RPMI8226 (cell line): ENCODE measurements at places on chromosomes 1 and 21.
A peak's percentile ranks its signal among the peaks of the same experiment; 100 is the strongest.

GRCh38 chr21:37272897-37273296, 5.8 kb upstream of the VPS26C start:
- no peak for DNase-seq

GRCh38 chr21:37944496-37944895, 28.2 kb upstream of the KCNJ6 start:
- DNase-seq = no peak

- DNase-seq = no peak
Observed at GRCh38 chr1:223177681-223178080, 34.6 kb upstream of the TLR5 start.

- DNase-seq = no peak
Observed at GRCh38 chr1:116834595-116834994, 75.1 kb upstream of the PTGFRN start.

GRCh38 chr1:229509576-229509975, 1.4 kb upstream of the NUP133 start:
- DNase-seq = no peak

GRCh38 chr1:171683870-171684269, 31.4 kb upstream of the MYOC start:
- DNase-seq = no peak

DNA sequence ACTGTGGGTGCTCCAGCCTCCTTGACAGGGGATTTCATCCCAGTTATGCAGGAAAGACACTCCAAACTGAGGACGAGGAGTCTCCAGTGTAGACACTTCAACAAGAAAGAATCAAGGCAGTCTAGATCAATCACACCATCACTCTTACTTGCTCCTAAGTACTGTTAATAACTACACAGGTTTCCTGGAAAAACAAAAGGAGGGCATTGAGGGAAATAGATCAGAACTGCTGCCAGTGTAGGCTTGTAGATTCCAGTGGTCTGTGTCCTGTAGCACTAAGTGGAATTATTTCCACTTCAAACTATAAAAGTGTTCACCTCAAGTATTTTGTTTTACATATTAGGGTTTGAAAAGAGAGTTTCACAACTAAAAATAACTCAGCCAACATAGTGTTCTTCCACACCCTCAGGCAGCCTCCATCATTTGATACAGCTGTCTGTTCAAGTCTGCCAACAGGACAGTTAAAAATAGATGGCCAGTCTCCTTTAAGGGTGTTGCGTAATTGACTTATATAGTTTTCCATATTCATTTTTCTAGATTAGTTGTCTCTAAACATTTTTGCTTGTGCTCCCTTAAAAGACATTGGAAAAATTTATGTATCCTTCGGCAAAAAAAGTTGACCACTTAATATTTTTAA, 32.0 kb upstream of the AGL start:
- DNase-seq = no peak

DNA sequence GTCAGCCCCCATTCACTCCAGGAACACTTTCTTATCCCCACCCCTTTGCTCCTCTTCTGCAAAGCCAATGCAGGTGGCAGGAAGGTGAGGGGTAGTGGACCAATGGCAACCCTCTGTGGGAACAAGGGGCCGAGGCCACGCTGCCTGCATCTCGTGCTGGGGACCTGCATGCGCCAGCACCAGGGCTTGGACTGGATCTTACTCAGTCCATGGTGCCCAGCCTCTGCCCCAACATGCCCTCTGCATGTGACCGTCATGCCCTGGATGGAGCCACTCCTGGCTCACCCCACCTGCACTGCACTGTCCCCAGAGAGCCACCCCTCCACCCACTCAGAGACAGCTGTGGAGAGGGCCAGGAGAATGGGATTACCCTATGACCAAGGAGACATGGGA, 22.2 kb downstream of the CITED4 start:
- no peak for DNase-seq

- no peak for DNase-seq
Observed at GRCh38 chr1:156439777-156440183, 60.8 kb downstream of the MEF2D start.

DNA sequence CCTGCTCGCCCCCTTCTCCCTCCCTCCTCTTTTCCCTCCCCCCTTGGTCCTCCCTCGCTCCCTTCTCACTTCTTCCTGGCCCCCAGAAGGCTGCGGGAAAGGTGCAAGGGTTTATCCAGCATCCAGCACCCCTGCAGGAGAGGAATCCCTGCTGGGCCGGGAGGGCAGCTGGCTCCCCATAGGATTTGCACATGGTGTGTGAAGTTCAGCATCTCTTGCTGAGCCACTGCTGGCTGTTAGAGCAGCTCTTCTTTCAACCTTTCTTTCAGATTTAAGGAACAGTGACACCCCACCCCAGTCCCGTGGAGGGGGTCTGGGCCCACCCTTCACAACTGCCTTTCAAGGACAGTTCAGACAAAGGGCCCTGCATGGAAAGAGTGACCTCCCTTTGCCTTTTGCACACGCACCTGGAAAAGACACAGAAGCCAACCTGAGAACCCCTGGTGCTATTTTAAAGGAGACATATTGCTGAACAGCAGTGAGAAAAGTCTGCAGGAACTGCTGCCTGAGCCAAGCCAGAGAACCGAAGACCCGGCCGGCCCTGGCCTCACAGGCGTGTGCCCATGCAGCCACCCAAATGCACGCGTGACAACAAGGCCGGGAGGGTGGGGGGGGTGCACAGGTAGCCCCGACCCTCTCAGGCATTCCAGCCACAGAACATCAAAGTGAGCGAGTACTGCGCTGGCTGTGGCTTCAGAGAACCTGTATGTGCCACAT, 66.6 kb downstream of the SLC37A1 start:
- no peak for DNase-seq

GRCh38 chr1:201713086-201713810, 115.7 kb upstream of the IPO9 start:
- no peak for DNase-seq

GRCh38 chr1:29785137-29785527, 548.8 kb downstream of the PTPRU start:
- no peak for DNase-seq

DNA sequence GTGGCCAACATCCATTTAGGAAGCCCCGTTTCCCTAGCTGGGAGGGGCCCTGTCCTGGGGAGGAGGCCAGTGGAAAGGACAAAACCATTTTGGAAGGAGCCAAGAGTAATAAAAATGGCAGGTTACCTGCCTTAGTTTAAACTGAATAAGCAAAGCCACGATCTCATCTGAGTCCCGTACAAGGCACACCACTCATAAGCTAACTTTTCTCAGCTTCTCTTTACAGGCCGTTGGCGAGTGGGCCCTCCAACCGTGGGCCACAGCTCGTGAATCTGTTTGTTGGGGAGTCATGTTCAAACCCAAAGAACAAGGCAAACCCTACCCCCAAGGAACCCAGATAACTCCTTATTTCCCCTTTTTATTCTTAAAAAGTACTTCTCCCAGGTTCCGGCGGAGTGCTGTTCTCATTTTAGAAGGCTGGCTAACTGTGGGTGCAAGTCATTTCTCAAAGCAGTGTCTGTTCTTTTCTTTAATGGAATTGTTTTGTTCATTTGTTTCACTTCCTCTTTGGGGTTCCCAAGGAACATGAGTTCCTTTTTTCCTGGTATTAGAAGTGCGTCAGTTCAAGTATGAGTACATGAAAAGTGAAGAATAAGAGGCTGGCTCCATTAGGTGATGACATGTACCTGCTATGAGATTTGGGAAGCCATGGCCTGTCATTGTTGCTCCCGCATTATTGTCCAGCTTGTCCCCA, 89.0 kb downstream of the PSMG1 start:
- DNase-seq = peak; percentile 38

DNA sequence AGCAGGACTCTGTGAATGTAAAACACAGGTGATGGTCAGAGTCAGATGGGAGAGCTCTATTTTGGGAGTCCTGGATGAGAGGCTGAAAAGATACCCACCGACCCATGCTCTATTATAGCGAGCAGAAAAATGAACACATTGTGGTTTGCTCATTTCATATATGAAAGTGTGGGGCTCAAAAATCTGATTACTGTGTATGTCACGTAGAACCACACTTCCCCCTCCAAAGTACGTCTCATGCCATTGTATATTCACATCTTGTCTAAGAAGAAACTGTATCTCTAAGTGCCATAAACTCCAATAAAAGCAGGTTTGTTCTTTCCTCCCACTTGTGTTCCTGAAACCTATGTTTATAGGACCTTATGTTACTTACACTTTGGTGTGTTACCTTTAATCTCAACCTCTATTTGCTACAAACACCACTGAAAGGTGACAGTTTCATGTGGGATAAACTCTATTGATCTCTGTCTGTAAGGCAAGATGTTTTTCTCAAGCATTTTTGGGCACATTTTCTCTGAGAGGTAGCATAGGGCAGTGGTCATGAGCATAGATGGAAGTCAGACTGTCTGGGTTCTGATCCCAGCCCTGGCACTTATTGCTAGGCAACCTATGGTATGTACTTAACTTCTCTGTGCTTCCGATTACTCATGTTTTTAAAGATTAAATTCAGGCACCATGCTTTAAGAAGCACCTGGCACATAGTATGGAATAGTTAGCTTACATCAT, 214.4 kb downstream of the ST6GALNAC3 start:
- DNase-seq = no peak

DNA sequence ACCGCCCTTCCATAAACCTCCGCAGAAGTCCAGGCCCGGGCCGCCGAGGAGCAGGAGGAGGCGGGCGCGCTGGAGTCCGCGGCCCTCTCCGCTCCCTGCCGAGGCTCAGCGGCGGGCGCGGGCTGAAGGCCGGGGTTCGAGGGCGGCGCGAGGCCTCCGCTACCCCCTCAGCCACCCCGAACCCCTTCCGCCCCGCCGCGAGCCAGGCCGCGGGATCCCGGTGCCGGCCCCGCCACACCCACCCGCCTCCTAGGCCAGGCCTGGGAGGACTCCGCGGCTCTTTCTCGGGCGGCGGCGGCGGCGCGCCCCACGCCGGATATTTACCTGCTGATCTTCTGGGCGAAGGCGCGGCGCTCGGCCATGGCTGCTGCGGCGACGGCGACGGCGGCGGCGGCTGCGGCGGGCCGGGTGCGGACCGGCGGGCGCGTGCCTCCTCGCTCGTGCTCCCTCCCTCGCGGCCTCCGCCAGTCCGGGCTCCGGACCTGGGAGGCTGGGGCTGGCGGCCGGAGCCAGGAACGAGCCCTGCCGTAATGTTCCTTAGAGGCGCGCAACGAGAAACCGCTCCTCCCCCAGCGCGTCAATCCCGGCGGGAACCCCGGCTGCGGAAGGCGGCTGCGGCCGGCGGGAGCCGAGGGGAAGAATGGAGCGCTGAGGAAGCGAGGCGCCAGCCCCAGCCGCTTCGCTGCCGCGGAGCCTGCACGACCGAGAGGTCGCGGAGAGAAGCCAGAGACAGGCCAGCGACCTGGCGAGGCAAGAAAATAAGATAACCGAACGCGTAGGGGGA, at the start of gene DOCK7:
TSS of gene DOCK7 (minus strand) at position 484 of the 784 bp plus-strand sequence. CDS start at position 362, 122 bp downstream.
- DNase-seq = peak; percentile 68

DNA sequence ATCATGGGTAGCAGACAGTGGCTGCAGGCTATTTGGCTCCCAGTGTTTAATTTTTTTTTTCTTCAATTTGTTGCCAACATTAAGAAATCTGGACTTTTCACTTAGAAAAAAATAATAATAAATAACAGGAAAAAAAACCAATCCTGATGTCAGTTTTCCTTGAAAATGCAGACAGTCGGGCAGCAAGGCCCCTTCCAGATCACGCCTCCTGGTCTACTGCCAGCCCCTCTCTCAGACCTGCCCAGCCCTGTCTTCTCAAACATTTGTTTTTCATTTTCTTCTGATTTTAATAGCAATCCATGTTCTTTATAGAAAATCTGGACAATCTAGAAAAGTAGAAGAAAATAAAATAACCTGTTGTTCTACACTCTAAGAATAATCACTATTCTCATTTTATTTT, 15.5 kb downstream of the IFNGR2 start:
- no peak for DNase-seq

DNA sequence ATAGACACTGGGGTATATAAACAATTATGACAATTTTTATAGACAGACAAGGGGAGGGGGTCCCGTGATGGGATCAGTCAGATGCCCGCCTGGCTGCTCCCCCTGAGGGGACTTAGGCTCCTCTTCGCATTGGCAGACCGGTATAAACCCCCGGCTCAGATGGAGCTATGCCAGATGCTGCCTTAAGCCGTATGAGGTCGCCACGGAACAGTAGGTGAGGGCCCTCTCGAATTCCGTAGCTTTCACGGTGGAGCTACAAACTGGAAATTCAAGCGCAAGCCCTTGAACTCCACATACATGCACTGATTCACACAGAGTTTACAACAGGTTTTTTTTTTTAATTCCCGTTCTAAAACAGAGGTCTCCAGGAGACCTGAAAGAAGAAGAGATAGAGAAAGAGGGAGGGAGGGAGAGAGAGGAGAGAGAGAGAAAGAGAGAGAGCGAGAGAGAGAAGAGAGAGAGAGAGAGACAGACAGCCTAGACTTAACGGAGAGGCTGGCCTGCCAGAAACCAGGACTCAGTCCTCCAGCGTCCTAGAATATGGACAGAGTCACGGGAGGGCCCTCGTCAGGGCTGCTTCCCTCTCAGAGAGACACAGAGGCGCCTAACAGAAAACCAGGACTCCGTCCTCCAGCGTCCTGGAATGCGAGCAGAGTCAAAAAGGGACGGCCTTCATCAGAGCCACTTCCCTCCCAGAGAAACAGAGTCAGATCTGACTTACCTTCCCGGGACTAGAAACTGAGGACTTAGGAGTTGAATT, 24.4 kb upstream of the TMEM54 start:
- no peak for DNase-seq

DNA sequence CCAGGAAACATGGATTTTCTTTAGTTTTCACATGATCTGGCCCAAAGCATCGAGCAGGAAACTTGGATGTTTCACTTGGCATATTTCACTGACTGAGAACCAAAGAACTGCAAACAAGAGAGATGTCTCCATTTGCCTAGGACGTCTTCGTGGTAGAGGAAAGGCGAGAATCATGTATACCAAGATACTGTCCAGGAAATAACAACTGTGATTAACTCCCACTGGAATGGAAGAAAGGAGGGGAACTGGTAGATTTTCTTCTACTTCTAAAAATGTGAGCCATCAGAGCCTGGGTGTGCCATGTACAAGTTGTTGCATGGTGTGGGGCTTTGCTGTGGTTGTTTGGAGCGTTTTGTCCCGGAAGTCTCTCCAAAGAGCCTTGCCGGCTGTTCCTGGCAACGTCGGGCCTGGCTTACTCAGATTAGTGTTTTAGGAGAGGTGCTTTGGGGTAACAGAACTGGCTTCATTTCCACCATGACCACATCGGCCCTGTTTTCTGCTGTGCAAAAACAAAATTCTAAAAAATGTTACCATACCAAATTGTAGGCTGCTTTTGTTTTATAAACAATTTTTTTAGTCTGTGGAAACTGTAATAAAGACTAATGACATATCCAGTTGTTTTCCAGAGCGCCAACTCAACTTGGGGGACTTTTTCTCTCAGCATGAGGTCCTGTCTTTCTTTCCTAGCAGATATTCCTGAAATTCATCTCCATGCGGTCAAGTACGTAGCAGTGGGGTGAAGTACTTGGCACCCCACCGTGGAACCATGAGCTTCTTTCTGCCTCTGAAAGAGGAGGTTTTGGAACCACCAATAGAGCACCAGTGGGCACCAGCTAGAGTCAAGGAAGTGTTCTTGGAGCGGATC, 118.3 kb downstream of the TM2D1 start:
- DNase-seq = no peak

- no peak for DNase-seq
Observed at GRCh38 chr1:3942416-3943122, 42.5 kb upstream of the C1orf174 start.

- no peak for DNase-seq
Observed at GRCh38 chr1:62318756-62319544, at the start of gene KANK4. Gene KANK4, minus strand, starts transcription at chr1:62319434. Its CDS starts 37,870 bp downstream, at chr1:62281564.
